ENCODE measurements at places on chromosomes 3 and 15.

- no peak for DNase-seq
Measured at GRCh38 chr15:95168951-95169431, 937.6 kb downstream of the MCTP2 start.

GRCh38 chr15:60936186-60936585, 292.9 kb downstream of the RORA start:
- DNase-seq, result no peak

- no peak for DNase-seq
Measured at GRCh38 chr15:53831907-53832770, 72.7 kb upstream of the WDR72 start.

DNA sequence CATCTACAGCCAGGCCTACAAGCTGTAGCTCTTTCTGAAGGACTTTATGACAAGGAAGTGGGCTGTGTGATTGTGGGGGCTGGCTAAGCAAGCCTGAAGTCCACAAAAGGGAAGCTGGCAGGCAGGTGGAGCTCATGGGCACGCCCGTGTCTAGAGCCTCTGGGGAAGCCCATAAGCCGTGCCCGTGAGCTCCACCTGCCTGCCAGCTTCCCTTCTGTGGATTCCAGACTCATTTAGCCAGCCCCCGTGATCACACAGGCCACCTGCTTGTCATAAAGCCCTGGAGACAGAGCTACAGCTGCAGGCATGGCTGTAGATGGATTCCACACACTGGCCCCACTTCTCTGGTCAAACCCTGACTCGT, 15.2 kb downstream of the EFCC1 start:
- DNase-seq, result peak; percentile 79
